ENCODE measurements at places on chromosomes 5 and 9. TPM values are rescaled to one million over a fixed set of nuclear protein-coding genes. Genes with fewer than 3 reads are reported as not detected.
A peak's percentile ranks its signal among the peaks of the same experiment; 100 is the strongest.

- DNase-seq: no peak
- H3K4me1 ChIP-seq: no peaks in the 10 kb centered on the region
- H3K27me3 ChIP-seq: no peaks in the 10 kb centered on the region
- H3K4me3 ChIP-seq: no peak overlapping the region
Measured at GRCh38 chr5:20656262-20656661, 668.3 kb upstream of the CDH18 start.

GRCh38 chr5:148379340-148379739 lies 4.4 kb upstream of the FBXO38 start:
- peaks cover 14% of the 10 kb centered on the region for H3K4me1 ChIP-seq
- H3K27ac ChIP-seq: no peak overlapping the region
- DNase-seq: no peak
- H3K4me3 ChIP-seq: no peak overlapping the region

GRCh38 chr5:101159006-101159405 lies 255.9 kb upstream of the ST8SIA4 start:
- DNase-seq: no peak
- H3K27ac ChIP-seq: no peak overlapping the region
- peaks cover 2% of the 10 kb centered on the region for H3K36me3 ChIP-seq
- no peaks in the 10 kb centered on the region for H3K4me1 ChIP-seq
- no peak overlapping the region for H3K4me3 ChIP-seq

DNA sequence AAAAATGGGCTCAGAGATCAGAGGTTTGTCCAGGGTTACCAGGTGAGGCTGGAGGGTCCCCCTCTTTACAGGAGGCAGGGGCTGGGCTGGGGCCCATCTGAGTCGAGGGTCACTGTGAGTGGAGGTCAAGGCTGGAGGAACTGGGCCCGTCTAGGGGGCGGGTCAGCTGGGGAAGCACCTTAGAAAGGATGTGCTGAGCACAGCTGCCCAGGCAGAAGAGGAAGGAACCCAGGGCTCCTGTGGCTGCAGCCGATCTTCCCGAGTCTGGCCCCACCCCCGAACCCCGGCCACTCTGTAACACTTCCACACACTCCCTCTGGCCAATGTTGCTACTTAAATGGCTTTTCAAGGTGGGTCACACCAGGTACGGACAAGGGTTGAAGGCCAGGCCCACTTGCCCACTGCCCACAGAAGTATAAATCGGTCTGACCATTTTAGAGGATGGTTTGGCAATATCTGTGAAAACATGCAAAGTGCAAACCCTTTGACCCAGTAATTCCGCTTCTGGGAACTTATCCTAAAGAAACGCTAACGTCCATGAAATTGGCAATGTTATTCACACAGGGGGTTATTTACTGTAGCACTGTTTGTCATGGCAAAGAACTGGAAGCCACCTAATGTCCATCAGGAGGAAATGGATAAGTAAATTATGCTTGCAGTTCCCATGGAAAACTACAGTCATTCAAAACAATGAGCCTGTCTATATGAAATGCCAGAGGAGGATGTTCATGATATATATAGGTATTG lies 30.5 kb upstream of the EEIG1 start:
- DNase-seq: no peak
- H3K36me3 ChIP-seq: peaks cover 6% of the 10 kb centered on the region
- H3K4me3 ChIP-seq: no peak overlapping the region
- no peaks in the 10 kb centered on the region for H3K27me3 ChIP-seq
- peaks cover 42% of the 10 kb centered on the region for H3K4me1 ChIP-seq

GRCh38 chr5:139481122-139481533 lies 1.4 kb downstream of the STING1 start:
- no peaks in the 10 kb centered on the region for H3K27me3 ChIP-seq
- peak overlapping the region; percentile 99 for H3K27ac ChIP-seq
- peaks cover 43% of the 10 kb centered on the region for H3K4me1 ChIP-seq
- peaks cover 38% of the 10 kb centered on the region for H3K36me3 ChIP-seq
- peak; percentile 66 for DNase-seq
- H3K4me3 ChIP-seq: peak overlapping the region; percentile 88

GRCh38 chr5:26662806-26663360 lies 375.5 kb downstream of the CDH9 start:
- no peaks in the 10 kb centered on the region for H3K36me3 ChIP-seq
- no peaks in the 10 kb centered on the region for H3K4me1 ChIP-seq
- no peaks in the 10 kb centered on the region for H3K27me3 ChIP-seq
- DNase-seq: no peak
- H3K4me3 ChIP-seq: no peak overlapping the region

DNA sequence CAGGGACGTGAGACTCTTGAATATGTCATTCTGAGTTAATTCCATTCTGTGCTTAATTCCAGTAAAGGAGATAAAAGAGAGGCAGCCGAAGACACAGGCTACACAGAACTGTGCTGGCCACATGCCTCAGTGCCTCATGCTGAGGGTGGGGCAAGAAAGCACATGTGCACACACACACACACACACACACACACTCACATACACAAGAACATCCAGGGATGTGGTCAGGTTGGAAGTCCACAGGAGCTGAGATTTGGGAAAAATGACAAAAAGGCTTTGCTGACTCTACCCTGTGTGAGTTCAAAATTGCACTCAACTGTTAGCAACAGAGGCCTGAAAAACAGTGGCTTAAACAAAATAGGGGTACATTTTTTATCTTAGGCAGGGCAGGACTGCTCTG lies 40.5 kb downstream of the ALG2 start:
- H3K4me3 ChIP-seq: no peak overlapping the region
- no peak for DNase-seq
- no peaks in the 10 kb centered on the region for H3K27me3 ChIP-seq
- H3K27ac ChIP-seq: peak overlapping the region; percentile 77

- H3K4me1 ChIP-seq: no peaks in the 10 kb centered on the region
- H3K36me3 ChIP-seq: no peaks in the 10 kb centered on the region
Measured at GRCh38 chr9:4262735-4263141, 37.1 kb downstream of the GLIS3 start.

DNA sequence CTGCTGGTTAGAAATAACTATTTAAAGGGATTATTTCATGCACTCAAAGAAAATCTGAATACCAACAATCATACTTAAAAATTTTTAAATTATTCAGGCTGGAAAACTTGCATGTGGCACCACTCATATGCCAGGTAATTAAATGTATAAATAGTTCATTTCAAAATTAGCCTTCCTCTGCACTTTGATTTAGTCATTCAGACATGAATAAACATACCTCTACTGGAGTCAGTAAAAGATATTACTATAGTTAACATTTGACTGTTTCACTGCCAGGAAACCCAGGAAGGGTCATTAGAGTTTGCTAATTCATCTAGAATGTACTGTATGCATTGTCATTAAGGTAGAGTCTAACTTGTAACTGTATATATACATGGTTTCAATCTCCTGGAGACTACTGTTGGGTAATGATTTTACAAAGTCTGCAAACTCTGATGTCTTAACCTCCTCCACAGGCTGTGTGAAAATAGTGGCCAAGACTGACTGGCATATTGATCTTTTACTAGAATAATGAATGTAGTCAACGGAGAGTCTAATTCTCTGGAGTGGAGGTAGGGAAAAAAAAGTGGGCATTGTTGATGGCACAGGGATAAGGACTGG lies 43.7 kb downstream of the TEX10 start:
- no peak overlapping the region for H3K27ac ChIP-seq
- H3K4me1 ChIP-seq: peaks cover 13% of the 10 kb centered on the region
- no peak for DNase-seq
- H3K27me3 ChIP-seq: no peaks in the 10 kb centered on the region
- H3K36me3 ChIP-seq: peaks cover 65% of the 10 kb centered on the region

DNA sequence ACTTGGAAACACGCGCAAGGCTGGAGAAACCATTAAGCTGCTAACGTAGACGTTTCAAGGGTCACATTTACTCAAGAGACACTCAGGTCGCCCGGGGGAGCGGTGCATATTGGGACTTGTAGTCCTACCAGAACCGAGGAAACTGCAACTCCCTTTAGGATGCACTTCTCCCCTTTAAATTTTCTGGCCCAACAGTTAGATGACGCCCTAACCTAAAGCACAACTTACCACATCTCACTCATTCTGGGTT lies 384 bp upstream of the DMXL1 start:
- no peak for DNase-seq
- H3K36me3 ChIP-seq: peaks cover 6% of the 10 kb centered on the region

DNA sequence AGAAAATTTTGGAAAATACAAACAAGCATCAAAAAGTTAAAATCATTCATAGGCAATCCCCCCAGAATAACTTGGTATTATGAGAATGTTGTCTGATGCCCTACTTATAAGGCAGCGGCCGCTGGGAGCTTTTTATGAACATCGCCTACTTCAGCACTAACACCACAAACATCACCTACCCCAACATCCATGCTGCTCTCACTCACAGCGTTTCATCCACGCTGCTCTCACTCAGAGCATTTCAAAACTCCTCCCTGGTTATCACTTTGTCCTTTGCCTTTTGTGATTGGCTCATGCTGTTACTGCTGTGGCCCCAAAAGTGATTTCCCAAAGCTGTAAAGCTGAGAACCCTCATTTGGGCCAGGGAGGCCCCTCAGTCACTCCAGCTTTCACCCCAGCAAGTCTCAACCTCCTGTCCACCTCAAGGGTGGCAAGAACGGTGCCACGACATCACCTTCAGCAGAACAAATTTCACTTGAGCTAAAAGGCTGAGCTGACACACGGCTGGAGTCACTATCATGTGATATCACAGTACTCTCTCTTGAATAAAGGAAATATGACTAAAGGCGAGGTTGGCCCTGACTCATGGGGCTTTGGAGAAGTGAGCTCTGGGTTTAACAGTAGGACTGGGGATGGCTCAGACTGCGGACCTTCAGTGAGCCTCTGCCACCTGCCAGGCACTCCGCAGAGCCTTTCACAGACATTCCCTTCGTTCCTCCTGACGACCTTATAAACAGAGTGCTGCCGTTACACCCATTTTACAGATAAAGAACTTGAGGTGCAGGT lies 25.2 kb downstream of the SHC3 start:
- H3K27ac ChIP-seq: peak overlapping the region; percentile 44
- H3K4me3 ChIP-seq: no peak overlapping the region
- peaks cover 36% of the 10 kb centered on the region for H3K27me3 ChIP-seq
- peaks cover 24% of the 10 kb centered on the region for H3K4me1 ChIP-seq

DNA sequence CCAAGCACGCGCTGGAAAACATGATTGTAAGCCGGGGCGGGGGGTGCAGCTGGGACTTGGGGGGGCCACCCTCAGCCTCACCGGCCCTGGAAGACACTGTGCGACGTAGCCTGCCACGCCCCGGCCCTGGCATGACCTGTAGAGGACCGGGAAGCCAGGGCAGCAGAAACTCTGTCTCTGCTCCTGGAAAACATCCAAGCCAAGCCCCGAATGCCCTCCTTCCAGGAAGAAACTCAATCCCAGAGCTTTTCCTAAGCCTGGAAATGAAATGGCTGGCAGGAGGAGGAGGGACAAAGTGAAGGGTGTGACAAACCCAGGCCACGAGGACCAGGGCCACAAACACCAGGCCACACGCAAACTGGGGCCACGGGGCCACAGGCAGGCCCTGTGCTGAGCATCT lies 55.4 kb downstream of the KCNT1 start:
- no peak for DNase-seq
- H3K36me3 ChIP-seq: no peaks in the 10 kb centered on the region
- no peaks in the 10 kb centered on the region for H3K4me1 ChIP-seq
- H3K4me3 ChIP-seq: no peak overlapping the region

GRCh38 chr5:77987331-77987730 lies 211.2 kb upstream of the TBCA start:
- no peak overlapping the region for H3K4me3 ChIP-seq
- H3K27me3 ChIP-seq: no peaks in the 10 kb centered on the region
- H3K27ac ChIP-seq: no peak overlapping the region
- no peaks in the 10 kb centered on the region for H3K4me1 ChIP-seq
- DNase-seq: no peak
- H3K36me3 ChIP-seq: no peaks in the 10 kb centered on the region

GRCh38 chr9:38355115-38355514 lies 37.4 kb upstream of the ALDH1B1 start:
- no peak overlapping the region for H3K27ac ChIP-seq
- DNase-seq: no peak
- no peaks in the 10 kb centered on the region for H3K36me3 ChIP-seq

GRCh38 chr9:77513457-77513856 lies 134.7 kb downstream of the GNA14 start:
- DNase-seq: no peak
- H3K27ac ChIP-seq: no peak overlapping the region
- H3K4me3 ChIP-seq: no peak overlapping the region

DNA sequence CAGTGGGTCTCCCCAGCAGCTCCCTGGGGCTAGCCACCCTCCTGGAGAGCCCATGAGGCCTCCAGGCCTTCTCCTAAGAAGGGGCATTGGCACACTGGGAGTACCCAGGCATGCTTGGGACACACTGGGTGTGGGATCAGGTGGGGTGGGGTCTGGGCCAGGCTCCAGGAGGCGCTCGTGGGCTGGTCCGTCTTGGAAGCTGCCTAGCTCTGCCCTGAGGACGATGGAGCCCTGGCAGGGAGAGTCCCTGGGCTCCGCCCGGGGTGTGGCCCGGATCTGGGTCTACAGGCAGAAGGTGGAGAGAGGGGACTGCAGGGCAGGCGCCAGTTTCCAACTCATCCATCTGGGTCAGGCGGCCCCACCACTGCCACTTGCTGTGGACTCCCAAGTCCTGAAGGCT lies 2.4 kb downstream of the PRRX2 start:
- no peaks in the 10 kb centered on the region for H3K4me1 ChIP-seq
- H3K27me3 ChIP-seq: peaks cover 8% of the 10 kb centered on the region
- no peak for DNase-seq

DNA sequence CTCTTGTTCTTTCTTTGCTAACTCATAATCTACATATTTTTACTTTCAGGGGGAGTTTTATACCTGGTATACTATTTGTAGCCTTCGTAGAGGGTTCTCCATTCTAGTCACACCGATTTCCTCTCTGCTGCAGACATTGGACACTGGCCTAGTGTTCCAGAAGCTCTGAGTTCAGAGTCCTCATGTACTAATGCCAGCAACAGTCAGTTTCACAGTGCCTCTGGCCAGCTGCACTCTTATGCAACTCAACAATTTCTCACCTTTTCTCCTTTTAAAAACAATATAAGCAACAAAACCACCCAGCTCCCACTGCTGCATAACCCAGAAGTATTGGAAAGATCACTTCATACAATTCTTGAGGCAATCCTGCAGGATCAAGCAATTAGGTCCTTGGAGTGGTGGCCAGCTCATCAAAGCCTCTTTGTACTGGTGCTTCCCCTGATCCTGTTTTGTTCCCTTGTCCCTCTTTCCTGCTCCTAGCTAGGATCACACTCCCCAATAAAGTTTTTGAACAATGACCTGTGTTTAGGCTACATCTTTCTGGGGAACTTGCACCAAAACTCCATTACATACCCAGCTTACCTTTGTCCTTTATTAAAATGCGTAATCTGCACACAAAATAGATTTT lies 98.1 kb upstream of the TUT7 start:
- H3K4me3 ChIP-seq: no peak overlapping the region
- H3K27me3 ChIP-seq: peaks cover 5% of the 10 kb centered on the region
- H3K36me3 ChIP-seq: no peaks in the 10 kb centered on the region
- no peaks in the 10 kb centered on the region for H3K4me1 ChIP-seq

GRCh38 chr9:136988872-136989271 lies 3.4 kb upstream of the PAXX start:
- peaks cover 10% of the 10 kb centered on the region for H3K27me3 ChIP-seq
- no peak overlapping the region for H3K4me3 ChIP-seq
- peaks cover 11% of the 10 kb centered on the region for H3K4me1 ChIP-seq
- peaks cover 7% of the 10 kb centered on the region for H3K36me3 ChIP-seq
- no peak overlapping the region for H3K27ac ChIP-seq
- DNase-seq: no peak

The C9orf152 gene
- total RNA-seq: not detected

The UBE2QL1 gene
- total RNA-seq: not detected

The LHFPL2 gene
- total RNA-seq: 0.21 TPM

The QRFP gene
- total RNA-seq: not detected

The CCDC180 gene
- 0.90 TPM for total RNA-seq

The OTP gene
- not detected for total RNA-seq

Measured in activated CD4-positive, alpha-beta T cell treated with anti-CD3 and anti-CD28 coated beads for 36 hours (primary cell).